Lower lobe of right lung (tissue), 2 donors: ENCODE measurements at places on chromosomes 11 and 22. TPM values are rescaled to one million over a fixed set of nuclear protein-coding genes. Genes with fewer than 3 reads are reported as not detected.

Gene PATE2
- total RNA-seq: not detected

- DNase-seq: no peak
Measured at GRCh38 chr11:61403658-61404057, 11.3 kb downstream of the TMEM216 start.

GRCh38 chr22:19127329-19128008 lies 3.6 kb upstream of the TSSK2 start:
- no peak for DNase-seq

- no peak for DNase-seq
Measured at GRCh38 chr11:26537341-26537740, 34.7 kb downstream of the MUC15 start.

DNA sequence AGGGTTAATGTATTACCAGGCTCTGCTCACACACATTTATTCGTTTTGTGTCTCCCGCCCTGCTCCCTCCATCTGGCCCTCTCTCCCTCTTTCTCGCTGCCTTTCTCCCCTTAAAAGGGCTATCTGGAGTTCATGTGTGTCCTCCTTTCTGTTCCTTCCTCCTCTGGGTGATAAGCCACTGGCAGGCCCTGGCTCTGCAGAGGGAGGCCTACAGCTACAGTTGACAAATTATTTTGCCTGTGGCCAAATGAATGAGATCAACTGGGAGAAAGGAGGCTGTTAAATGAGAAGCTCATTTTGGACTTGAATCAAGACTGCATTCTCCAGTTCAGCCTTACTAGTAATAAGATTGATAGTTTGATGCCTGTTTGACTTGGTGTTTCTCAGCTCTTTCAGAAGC lies 17.5 kb upstream of the OPCML start:
- no peak for DNase-seq

GRCh38 chr11:126797457-126798169 lies 203.0 kb downstream of the KIRREL3 start:
- no peak for DNase-seq
